ENCODE measurements at places on chromosomes 16 and 17.

DNA sequence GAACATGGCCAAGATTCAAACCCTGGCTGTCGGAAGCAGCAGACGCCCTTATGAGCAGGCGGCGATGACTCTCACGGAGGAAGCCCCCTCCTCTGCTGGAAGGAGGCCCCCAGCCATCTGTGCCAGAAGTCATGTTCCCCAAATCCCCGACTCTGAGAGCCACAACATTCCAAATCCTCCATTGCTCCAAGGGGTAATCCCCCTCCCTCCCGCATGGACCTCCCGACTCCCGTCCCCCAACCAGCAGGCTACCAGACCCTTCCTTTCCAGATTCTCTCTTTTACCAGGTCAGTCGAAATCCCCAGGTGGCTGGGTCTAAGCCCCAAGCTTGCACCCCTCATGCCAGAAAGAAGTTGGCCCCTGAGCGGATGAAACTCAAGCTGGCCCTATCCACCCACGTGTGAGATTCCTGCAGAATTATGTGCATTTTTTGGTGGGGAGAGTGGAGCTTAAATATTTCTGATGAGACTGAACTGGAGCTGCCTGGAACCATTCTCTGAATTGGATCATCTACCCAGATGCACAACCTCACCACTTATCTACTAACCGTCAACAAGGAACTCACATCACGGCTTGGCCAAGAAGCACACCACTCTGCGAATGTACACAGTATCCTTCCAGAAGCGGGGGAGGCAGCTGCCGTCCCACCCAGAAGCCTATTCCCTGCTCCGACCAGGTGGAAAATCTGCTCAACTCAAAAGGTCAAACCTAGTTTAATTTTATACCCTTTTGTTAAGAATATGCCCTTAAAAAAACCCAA lies 283.5 kb downstream of the C16orf95 start:
- DNase-seq: no peak

- no peak for DNase-seq
These were observed 680 bp upstream of the CCL15 start for GRCh38 chr17:36001862-36002603.

DNA sequence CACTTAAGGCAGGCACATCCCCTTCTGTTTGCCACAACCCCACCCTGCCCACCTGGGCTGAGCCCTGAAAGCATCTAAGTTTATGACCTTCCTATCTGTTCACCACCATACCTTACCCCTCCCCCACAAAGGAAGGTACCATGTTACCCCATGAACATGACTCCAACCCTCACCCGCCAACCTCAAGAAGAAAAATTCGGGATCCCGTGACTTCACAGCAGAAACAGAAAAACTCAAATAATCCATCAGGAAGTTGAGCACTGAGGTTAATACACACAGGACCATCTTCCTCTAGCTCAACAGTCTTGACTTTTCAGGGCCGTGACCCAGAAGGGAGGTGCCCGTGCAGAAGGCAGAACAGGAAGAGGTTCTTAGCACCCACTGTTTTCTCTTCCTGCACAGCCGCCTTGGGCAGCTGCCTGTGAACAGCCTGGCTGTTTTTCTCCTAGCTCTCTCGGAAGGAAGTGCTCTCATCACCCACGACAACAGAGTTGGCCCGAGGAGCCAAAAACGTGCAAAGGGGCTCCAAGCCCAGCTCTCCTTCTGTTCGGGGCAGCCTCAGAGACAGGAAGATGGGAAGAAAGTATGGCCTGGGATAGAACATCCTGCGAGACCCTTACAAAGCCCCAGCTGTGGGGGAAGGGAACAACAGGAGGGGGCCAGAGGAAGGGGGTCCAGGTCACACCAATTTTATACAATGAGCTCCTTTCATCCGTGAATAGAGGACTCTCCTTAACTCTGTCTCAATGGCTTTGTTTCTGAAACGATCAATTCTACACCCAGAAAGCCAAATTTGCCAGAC lies 101.1 kb downstream of the XYLT1 start:
- DNase-seq: peak; percentile 53

DNA sequence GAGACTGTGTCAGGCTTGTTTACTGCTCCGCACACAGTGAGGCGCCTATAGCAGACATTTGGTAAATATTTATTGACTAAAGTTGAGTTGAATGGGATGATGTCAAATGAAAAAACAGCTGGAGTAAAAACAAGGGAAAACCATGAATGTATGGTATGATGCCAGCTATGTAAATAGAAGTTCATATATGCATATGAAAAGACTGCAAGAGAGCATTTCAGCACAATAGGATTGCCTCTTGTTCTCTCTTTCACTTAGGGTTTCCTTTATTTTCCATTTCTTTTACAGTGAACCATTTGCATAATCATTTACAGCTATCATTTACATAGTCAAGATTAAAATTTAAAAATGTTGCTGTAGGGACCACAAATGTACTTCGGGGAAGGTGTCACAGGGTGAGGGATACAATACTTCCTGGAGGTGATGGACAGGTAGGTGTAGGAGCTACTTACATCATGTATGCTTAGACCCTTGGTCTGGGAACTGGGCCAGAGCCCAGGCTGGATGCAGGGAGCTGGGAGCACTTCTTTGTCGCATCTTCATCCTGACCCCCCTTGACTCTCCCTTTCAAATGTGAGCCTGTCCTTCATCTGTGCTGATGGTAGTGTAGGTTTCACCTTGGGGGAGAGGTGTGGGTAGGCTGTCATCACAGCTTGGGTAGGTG lies 113.3 kb downstream of the UTP18 start:
- DNase-seq: no peak

DNA sequence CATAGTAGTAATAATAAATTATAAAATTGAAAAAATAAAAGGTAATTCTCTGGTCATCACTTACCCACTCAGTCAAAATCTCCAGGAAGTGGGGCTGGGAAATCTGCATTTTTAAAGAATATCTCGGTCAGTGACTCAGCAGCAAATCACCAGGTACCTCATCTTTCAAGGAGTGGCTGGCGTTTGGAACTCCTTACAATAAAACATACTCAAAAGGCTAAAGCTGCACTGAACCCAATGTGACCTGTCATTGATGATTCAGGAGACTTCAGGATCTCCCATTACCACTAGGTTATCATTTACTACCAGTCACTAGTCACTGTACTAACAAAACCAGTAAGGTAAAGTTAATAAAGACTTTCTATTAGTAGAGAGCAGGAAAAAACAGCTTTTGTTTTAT lies 21.5 kb upstream of the RFFL start:
- DNase-seq: no peak

GRCh38 chr16:51149721-51150164 lies 1.3 kb downstream of the SALL1 start:
- DNase-seq: no peak

GRCh38 chr16:73113336-73113735 lies 65.4 kb upstream of the ZFHX3 start:
- no peak for DNase-seq

GRCh38 chr17:42677921-42678781 lies 1.4 kb upstream of the PLEKHH3 start:
- peak; percentile 94 for DNase-seq

DNA sequence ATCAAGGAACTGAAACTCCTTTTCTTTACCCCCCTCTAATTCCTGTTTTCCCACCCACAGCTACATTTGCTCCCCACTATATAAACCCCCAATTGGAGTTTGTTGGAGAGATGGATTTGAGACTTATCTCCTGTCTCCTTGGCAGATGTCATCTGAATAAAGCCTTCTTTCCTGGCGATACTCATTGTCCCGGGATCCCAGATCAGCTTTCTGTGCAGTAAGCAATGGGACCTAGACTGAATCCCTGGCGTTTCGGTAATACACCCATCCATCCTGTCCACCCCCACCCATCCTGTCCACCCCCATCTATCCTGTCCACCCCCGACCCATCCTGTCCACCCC lies 22.2 kb downstream of the QPRT start:
- DNase-seq: no peak

- DNase-seq: no peak
These were observed 9.1 kb downstream of the ZNF668 start for GRCh38 chr16:31064882-31065461.

Data from GM20000 (cell line).